ENCODE measurements at places on chromosomes 1 and 21. TPM values are rescaled to one million over a fixed set of nuclear protein-coding genes. Genes with fewer than 3 reads are reported as not detected.

Gene ACKR1
- polyA plus RNA-seq: not detected

Gene GBP7
- not detected for polyA plus RNA-seq

Gene PADI3
- polyA plus RNA-seq: not detected

Gene RGS5
- 8.5 TPM for polyA plus RNA-seq

Gene TNFSF18
- polyA plus RNA-seq: 8.8 TPM

Gene LINGO4
- polyA plus RNA-seq: not detected

Gene NBPF3
- 17.8 TPM for polyA plus RNA-seq

Gene HSD3B1
- not detected for polyA plus RNA-seq

Gene LUZP1
- 22.0 TPM for polyA plus RNA-seq

Gene SLC66A1
- polyA plus RNA-seq: 11.2 TPM

Gene BLZF1
- polyA plus RNA-seq: 19.2 TPM

Gene CFHR1
- 0.33 TPM for polyA plus RNA-seq

Gene ZBTB8A
- 5.4 TPM for polyA plus RNA-seq
